ACHN (cell line): ENCODE measurements at places on chromosomes 1 and 21.
A peak's percentile ranks its signal among the peaks of the same experiment; 100 is the strongest.

GRCh38 chr1:195113471-195113870 is 1494.8 kb downstream of the KCNT2 start:
- DNase-seq, result peak; percentile 16

DNA sequence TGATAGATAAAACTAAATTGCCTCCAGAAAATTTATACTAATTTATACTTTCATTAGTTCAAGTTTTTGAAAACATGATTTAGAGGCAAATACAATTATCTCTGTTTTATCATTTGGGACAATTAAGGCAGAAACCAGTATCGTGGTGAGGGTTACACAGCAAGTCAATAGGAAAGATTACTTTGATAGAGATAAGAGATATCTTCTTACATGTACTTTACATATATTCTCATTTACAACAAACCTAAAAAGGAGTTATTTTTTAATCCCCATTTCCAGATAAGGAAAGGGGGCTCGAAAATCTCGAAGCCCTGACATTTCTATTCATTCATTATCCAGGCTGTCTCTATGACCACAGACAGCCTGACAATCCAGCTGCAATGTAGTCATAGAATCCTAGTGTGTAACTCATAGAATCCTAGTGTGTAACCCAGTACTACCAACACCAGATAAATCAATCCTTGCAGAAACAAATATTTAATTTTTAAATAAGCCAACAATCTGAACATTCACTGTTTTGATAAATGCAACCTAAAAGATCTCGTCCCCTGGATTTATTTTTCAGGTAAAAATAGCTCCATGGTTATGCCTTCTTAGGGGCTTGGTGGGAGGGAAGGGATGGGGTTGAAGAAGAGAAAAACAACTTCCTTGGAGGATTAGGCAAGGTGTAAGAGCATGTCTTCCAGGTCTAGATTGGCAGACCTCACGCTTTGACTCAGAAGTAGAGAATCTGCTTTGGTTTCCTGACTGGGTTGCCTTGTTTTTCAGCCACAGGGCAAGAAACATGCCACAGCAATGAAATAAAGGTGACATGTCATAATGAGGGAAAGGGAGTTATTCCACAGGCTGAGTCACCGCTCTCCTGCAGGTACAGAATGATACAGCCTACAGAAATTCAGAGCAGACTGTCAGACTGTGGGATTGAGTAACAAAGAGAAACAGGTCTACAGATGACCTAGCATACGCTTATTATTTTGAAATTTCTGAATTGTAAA is 45.6 kb downstream of the IRF2BP2 start:
- peak; percentile 88 for DNase-seq

GRCh38 chr1:186993996-186994395 is 165.2 kb downstream of the PLA2G4A start:
- no peak for DNase-seq

- no peak for DNase-seq
Observed at GRCh38 chr1:18644973-18645746, 14.5 kb downstream of the PAX7 start.

GRCh38 chr1:243465081-243465480 is 209.2 kb downstream of the SDCCAG8 start:
- no peak for DNase-seq

DNA sequence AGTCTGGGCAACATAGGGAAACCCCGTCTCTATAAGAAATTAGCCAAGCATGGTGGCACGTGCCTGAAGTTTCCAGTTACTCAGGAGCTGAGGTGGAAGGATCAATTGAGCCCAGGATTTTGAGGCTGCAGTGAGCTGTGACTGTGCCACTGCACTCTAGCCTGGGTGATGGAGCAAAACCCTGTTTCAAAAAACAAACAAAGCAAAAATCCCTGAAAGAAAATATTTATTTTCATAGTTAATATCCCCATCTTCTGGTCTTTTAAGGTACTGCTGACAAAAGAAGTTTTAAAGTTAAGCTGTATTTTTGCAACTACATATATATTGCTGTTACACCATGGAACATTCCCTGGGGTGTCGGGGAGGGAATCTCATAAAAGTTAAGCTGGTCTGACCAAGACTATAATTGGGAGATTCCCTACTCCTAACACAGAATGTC is 26.0 kb downstream of the VAMP4 start:
- peak; percentile 50 for DNase-seq

DNA sequence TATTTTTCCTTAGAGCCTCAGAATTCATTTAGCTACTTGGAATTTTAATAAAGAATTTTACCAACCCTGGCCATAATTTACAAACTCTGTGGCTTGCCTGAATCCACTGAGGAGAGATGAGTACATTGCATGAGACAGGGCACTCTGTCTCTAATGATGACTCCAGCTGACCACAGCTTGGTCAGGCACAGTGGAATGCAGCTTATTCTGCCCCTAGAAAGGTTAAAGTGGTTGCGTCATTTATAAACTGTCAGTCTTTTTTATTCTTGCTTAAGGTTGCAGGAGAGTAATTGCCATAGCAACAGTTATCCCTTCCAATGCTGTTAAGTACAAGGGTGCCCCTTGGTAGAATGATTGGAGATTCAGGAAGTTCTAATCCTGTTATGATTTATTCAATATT is 28.3 kb downstream of the PDE4B start:
- peak; percentile 67 for DNase-seq

- DNase-seq, result peak; percentile 97
Observed at GRCh38 chr1:84690397-84691121, at the start of gene SSX2IP. SSX2IP (minus strand) TSS chr1:84690461; CDS start chr1:84671219, 19,242 bp downstream.

- DNase-seq, result peak; percentile 49
Observed at GRCh38 chr1:204443871-204444581, 32.4 kb upstream of the PPP1R15B start.

GRCh38 chr1:94755675-94756074 is 64.5 kb upstream of the SLC44A3 start:
- no peak for DNase-seq
